Kidney epithelial cell (primary cell): ENCODE measurements at places on chromosomes 6 and 20.

GRCh38 chr6:108744996-108745395 lies 103.2 kb upstream of the ARMC2 start:
- no peak for DNase-seq

DNA sequence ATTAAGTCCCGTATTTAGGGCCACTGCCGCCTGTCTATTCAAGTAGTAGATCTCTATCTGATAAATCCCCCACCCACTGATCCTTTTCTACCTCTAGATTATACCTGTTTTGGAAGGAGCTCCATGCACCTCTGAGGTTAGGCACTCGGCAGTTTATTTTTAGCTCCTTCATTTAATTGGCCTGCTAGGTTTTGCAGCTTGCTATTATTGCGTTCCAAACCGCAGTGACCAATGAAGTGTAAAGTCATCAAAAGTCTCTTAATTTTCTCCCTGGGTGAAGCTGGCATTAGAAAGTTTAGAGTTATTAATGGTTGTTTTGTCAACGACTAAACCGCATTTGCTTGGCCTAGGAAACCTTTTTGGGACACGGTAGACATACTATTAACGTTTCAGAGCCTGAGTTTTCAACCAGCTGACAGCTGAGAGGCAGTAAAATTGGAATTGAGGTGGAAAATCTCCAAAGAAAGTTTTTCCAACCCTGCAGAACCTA lies 60.0 kb downstream of the RFPL4B start:
- no peak for DNase-seq

GRCh38 chr6:41588111-41588510 lies 41.9 kb downstream of the FOXP4 start:
- DNase-seq, result no peak

GRCh38 chr6:52138284-52138683 lies 47.9 kb upstream of the IL17A start:
- no peak for DNase-seq

GRCh38 chr6:18400831-18401446 lies 13.8 kb downstream of the RNF144B start:
- DNase-seq, result no peak

DNA sequence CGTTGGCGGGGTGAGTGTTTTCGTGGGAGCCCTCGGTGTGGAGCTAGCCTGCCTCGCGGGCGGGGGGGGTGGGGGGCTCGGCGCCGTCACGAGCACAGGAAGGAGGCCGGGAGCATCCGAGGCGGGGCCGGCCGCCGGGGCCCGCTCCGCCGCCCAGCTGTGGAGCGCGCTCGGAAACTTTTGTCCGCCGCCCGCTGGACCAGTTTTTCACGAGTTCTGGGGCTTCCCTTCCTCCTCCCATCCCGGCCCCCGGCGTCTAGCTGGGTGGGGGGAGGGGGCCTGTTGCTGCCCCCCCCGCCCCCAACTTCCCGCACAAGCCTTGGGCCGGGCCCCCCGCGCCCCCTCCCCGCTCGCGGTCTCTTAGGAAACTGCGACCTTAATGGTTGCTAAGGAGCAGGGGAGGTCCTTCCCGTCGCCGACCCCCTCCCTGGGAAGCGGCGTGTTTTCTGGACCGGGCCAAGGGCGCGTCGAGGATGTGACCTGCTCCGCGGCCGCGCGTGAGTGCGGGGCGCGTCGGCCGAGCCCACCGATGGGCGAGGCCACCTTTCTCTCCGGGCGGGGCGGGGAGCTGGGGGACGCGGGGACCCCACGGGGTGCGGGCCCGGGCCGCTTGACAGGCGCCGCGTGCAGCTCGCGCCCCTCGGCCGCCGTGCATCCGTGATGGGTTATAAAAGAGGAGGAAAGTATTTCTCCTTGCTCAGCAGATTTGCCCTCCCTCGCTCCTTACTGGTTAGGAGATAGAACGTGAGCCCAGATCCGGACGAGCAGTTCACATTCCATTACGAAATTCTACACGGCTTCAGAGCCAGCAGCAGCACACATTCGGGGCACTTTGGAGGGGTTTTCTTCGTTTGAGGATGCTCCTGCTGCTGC lies 1.4 kb downstream of the RREB1 start:
- no peak for DNase-seq

DNA sequence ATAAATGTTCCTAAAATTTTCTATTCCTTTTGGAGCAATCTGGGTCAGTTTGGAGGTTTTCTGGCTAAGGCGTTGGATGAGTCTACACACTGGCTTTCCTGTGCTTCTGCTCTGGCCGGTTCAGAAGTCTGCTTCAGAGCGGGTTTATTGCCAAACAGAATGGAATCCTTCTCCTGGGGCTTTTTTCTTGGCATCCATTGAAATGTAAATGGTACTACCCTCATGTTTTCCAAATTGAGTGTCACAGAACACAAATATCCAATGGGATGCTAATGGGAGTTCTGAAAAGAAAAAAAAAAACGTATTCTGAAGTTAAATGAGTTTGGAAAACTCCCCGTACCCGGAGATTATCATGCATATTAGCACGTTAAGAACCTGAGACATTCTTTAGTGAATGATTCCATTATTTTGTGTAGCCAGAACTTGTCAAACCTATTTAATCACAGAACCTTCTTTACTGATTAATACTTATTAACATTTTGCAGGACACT lies 930.3 kb downstream of the QKI start:
- no peak for DNase-seq

GRCh38 chr20:41508335-41508734 lies 109.8 kb downstream of the CHD6 start:
- no peak for DNase-seq

DNA sequence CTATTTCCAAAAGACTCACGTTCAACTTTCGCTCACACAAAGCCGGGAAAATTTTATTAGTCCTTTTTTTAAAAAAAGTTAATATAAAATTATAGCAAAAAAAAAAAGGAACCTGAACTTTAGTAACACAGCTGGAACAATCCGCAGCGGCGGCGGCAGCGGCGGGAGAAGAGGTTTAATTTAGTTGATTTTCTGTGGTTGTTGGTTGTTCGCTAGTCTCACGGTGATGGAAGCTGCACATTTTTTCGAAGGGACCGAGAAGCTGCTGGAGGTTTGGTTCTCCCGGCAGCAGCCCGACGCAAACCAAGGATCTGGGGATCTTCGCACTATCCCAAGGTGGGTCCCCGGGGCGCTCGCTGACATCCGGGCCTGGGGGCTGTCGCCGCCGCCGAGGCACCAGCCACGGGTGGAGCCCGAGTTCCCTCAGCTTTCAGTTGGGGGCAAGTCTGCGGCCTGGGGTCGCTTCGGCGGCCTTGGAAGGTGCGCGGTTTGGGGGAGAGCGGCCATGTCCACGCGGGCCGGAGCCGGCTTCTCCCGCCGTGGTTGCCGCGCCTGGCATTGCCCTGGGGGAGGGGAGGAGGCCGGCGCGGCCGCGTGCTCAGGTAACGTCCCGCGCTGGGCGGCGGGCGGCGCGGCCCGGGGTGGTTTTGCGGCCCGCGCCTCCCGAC lies 429 bp downstream of the AMD1 start:
- no peak for DNase-seq

DNA sequence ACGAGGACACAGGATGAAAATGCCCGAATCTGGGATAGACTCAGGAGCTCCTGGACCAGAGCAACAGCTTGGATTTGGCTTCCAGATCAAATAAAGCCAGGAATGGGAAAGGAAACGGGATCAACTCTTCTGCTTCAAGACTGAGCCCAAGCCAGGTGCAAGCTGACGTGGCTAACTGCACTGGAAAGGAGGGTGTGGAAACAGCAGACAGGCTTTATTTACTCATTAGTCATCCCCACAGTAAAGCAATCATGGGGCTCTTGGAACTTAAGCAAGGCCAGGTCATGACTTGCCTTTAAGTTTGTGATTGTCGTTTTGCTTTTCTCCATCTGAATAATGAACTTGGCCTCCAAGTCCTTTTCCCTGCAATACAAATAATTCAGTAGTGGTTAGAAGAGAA lies 45.2 kb downstream of the KIF16B start:
- DNase-seq, result peak; percentile 84

DNA sequence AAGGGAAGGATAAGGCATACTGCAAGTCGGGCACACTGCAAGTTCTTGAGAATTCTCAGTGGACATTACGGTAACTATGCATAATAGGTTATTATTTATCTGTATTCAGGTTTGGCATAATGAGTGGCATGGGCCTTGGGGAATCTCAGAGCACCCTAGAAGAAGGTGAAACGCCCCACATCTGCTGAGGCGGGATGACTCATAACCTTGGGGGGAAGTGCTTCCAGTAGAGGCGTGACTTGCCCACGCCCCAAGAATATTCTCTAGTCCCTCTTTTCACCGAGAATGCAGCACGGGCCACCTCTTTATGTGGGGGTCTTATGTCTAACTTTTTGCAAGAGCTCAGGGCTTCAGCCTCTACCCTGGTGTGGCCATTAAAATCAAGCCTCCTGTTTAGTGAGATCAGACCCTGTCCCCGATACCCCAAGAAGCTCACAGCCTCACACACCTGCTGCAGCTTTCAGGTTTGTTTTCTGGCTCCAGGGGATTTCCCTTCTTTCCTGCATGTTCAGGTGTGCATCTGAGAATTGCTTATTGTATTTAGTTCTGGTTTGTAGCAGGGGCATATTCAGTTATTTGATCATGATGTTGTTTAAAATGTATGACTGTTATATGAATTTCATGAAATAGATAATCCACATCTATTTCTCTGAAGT lies 19.1 kb downstream of the ZFP64 start:
- DNase-seq, result no peak

- no peak for DNase-seq
Measured at GRCh38 chr6:15661853-15662325, 939 bp downstream of the DTNBP1 start.

DNA sequence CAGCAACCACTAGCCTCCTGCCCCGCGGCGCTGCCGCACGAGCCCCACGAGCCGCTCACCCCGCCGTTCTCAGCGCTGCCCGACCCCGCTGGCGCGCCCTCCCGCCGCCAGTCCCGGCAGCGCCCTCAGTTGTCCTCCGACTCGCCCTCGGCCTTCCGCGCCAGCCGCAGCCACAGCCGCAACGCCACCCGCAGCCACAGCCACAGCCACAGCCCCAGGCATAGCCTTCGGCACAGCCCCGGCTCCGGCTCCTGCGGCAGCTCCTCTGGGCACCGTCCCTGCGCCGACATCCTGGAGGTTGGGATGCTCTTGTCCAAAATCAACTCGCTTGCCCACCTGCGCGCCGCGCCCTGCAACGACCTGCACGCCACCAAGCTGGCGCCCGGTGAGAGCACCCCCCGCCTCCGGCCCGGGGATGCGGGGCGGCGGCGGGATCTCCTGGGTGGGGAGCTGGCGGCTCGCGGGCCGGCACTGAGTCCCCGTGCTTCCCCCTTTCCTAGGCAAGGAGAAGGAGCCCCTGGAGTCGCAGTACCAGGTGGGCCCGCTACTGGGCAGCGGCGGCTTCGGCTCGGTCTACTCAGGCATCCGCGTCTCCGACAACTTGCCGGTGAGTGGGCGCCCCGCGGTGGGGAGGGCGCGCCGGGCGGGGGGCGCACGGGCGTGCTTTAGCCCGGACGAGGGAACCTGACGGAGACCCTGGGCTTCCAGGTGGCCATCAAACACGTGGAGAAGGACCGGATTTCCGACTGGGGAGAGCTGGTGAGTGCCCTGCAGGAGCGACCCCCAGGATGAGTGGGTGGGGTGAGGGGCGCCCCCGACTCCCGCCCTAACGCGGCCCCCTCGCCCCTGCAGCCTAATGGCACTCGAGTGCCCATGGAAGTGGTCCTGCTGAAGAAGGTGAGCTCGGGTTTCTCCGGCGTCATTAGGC lies 585 bp downstream of the PIM1 start:
- no peak for DNase-seq

DNA sequence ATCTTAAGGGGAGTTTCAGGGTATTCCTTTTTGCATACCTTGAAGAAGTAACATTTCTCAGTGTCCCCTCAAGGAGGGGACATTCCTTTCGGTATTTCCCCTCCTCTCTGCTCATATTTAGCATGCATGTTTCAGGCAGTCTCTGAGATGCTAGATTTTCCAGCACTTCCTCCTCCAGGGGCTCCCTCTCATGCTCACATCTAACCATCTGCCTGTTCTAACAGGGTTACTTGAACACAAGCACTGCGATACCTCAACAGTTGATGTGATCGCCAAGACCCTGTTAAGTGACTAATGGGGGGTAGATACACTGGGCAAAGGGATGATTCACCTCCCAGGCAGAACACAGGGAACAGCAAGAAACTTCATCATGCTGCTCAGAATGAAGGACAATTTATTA lies 12.9 kb upstream of the MCM3 start:
- DNase-seq, result no peak

DNA sequence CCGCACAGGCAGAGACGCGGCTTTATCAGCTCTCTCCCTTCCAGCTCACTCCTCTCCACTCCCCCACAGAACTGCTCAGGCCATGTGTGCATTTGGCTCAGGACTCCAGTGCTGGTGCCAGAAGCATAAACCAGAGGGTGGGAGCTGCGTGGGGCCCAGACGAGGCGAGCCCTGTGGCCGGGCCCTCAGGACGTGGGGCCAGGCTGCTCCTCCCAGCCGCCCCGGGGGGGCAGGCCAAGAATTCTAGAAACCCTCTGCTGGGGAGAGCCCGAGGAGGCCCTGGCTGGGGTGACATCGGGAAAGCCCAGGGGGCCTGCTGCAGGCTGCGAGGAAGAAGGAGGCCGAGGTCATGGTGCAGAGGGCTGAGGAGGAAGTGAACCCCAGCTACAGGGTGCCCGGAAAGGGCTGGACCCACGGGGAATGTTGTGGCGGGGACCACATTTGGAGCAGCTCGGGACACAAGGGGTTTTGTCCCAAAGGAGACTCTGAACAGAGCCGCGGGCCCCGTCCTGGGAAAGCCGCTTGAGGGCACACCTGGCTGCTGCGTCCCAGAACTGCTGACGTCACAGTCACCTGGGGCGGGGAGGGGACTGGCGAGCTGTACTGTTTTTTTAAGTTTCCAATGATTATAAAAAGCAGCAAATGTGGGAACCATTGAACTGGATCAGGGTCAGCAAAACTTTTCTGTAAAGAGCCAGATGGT lies 107.1 kb downstream of the BANF2 start:
- DNase-seq, result no peak

DNA sequence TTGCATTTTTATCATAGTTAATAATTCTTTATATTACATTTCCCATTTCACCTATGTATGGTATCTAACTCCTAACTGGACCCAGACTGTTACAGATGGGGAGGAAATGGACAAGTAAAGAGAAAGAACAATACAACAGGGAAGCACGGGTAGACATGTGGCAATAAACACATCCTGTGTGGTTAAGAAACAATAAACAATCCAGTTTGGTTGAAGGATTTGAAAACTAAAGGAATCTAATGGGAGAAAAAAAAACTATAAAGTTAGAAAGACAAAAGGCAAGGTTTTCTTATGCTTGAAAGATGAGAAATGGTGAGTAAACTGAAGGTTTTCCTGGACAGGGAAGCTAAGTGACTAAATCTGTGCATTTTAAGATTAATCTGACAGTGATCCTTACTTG lies 34.9 kb upstream of the ALDH8A1 start:
- no peak for DNase-seq

DNA sequence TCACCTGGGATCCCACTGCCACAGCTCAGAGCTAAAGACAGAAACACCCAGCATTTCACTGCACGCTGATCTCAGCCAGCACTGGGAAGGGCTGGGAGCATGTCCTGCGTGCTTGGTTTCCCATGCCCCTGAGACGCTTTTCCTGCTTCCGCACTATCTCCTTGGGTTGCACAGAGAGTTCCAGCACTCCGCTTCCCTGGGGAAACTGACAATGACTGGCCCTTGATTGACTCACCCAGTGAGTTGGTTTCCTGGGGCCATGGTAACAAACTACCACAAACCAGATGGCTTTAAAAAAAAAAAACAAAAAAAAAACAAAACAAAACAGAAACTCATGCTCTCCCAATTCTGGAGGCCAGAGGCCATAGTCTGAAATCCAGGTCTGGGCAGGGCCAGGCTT lies 14.8 kb upstream of the MAS1L start:
- no peak for DNase-seq

GRCh38 chr6:69768664-69769063 lies 28.1 kb downstream of the LMBRD1 start:
- no peak for DNase-seq
